ENCODE measurements at places on chromosomes 6 and 20. TPM values are rescaled to one million over a fixed set of nuclear protein-coding genes. Genes with fewer than 3 reads are reported as not detected.

DNA sequence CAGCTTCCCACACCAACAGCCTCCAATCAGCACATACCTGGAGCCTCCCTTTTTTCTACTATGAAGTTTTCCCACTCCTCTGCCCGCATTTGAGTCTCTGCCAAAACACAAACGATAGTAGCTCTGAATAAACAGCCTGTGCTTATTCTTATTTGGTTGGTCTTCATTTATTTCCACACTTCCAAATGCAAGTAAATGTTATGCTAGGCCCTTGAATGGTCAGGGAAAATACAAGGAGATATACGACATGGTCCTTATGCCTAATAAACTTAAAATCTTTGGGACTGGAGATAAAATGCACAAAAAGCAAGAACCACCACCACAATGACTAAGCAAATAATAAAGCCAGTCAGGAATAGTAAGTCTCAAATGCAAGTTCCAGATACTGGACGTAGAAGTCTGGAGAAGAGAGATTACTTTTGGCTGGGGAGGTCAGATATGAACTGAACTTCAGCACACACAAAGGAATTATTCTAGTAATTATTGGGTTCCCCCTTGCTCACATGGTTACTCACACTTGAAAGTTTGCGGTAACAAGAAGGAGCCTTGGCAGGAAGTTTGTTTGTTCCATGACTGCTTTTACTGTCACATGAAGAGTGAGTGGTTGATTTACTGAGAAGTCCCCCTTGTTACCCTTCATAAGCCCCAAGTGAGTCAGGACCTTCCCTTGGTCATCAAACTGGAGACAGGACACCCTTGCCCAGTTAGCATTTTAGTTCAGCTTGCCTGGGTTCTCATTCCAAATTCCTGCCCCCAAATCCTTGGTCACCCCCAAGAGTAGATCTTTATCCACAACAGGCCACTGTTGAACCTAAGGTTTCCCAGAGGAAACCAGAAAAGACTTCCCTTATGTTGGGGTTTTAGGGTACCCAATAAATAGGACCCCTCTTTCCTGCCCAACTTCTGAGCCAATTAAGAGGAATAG lies 511.2 kb upstream of the JARID2 start:
- peaks cover 31% of the 10 kb centered on the region for H3K4me1 ChIP-seq
- H3K27me3 ChIP-seq = no peaks in the 10 kb centered on the region
- H3K36me3 ChIP-seq = no peaks in the 10 kb centered on the region
- H3K4me3 ChIP-seq = no peak overlapping the region
- H3K27ac ChIP-seq = no peak overlapping the region

- no peak overlapping the region for H3K27ac ChIP-seq
- no peaks in the 10 kb centered on the region for H3K4me1 ChIP-seq
- DNase-seq = no peak
Observed at GRCh38 chr6:10163203-10163962, 251.5 kb downstream of the TFAP2A start.

- DNase-seq = no peak
- no peak overlapping the region for H3K27ac ChIP-seq
- peaks cover 51% of the 10 kb centered on the region for H3K4me1 ChIP-seq
- H3K4me3 ChIP-seq = peak overlapping the region; percentile 12
Observed at GRCh38 chr6:136761227-136761922, 30.9 kb downstream of the MAP3K5 start.

GRCh38 chr6:163254341-163254835 lies 160.1 kb upstream of the QKI start:
- no peaks in the 10 kb centered on the region for H3K4me1 ChIP-seq
- H3K36me3 ChIP-seq = no peaks in the 10 kb centered on the region
- no peak overlapping the region for H3K27ac ChIP-seq
- no peaks in the 10 kb centered on the region for H3K27me3 ChIP-seq

- no peak overlapping the region for H3K27ac ChIP-seq
- no peak for DNase-seq
- H3K27me3 ChIP-seq = no peaks in the 10 kb centered on the region
- no peak overlapping the region for H3K4me3 ChIP-seq
Observed at GRCh38 chr6:98924647-98925046, 23.1 kb downstream of the FBXL4 start.

- no peaks in the 10 kb centered on the region for H3K27me3 ChIP-seq
- H3K4me1 ChIP-seq = peaks cover 26% of the 10 kb centered on the region
- H3K27ac ChIP-seq = peak overlapping the region; percentile 95
- H3K4me3 ChIP-seq = peak overlapping the region; percentile 73
- H3K36me3 ChIP-seq = peaks cover 5% of the 10 kb centered on the region
Observed at GRCh38 chr6:149316740-149317643, 520 bp upstream of the TAB2 start.

- no peak overlapping the region for H3K27ac ChIP-seq
- H3K4me1 ChIP-seq = no peaks in the 10 kb centered on the region
- no peaks in the 10 kb centered on the region for H3K27me3 ChIP-seq
- no peak overlapping the region for H3K4me3 ChIP-seq
Observed at GRCh38 chr20:50246367-50247195, 56.0 kb downstream of the CEBPB start.

GRCh38 chr6:37134396-37135191 lies 35.4 kb upstream of the PIM1 start:
- no peaks in the 10 kb centered on the region for H3K36me3 ChIP-seq
- H3K27me3 ChIP-seq = no peaks in the 10 kb centered on the region
- no peak for DNase-seq

- peaks cover 52% of the 10 kb centered on the region for H3K36me3 ChIP-seq
- H3K27ac ChIP-seq = no peak overlapping the region
- no peak overlapping the region for H3K4me3 ChIP-seq
- no peak for DNase-seq
- H3K27me3 ChIP-seq = no peaks in the 10 kb centered on the region
Observed at GRCh38 chr20:58985656-58986055, 4.6 kb downstream of the NELFCD start.

- H3K4me1 ChIP-seq = no peaks in the 10 kb centered on the region
- H3K4me3 ChIP-seq = no peak overlapping the region
- DNase-seq = no peak
- H3K36me3 ChIP-seq = no peaks in the 10 kb centered on the region
- no peak overlapping the region for H3K27ac ChIP-seq
Observed at GRCh38 chr6:109922851-109923250, 55.3 kb upstream of the GPR6 start.

DNA sequence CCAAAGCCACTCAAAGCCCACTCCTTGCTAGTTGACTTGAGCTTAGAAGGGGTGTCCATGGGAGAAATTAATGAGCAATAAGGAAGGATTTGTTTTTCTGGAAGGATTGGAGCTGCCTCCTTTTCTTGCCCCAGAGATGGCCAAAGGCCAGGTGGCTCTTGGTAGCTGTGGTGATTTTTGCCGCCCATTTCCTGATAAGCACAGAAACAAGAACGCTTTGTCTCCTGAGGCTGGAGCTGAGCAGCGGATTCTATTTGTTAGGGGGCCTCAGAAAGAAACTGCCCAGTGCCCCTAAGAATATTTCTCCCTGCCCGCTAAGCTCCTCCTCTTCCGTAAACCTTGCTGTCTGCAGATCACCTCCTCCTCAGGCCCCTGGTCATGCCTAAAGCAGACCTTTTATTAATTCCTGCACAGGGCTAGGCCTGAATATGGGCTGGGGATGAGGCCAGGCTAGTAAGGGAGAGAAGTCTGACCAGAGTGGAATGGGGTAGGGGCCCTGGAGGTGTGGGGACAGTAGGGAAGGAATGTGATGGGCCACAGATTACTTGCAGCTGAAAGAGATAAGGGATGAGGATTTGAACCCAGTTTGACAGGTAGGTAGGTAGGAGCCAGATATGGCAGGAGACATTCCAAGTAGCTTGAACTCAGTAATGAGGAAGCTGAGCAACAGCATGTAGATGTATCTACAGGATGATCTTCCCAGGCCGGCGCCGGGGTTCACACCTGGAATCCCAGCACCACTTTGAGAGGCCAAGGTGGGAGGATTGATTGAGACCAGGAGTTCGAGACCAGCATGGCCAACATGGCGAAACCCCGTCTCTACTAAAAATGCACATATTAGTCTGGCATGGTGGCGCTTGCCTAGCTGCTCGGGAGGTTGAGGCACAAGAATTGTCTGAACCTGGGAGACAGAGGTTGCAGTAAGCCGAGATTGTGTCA lies 71.2 kb upstream of the NAA20 start:
- H3K36me3 ChIP-seq = no peaks in the 10 kb centered on the region
- H3K27ac ChIP-seq = no peak overlapping the region

- no peak overlapping the region for H3K4me3 ChIP-seq
- no peak overlapping the region for H3K27ac ChIP-seq
- no peaks in the 10 kb centered on the region for H3K4me1 ChIP-seq
- no peaks in the 10 kb centered on the region for H3K36me3 ChIP-seq
Observed at GRCh38 chr20:18852318-18852717, 38.7 kb downstream of the SCP2D1 start.

DNA sequence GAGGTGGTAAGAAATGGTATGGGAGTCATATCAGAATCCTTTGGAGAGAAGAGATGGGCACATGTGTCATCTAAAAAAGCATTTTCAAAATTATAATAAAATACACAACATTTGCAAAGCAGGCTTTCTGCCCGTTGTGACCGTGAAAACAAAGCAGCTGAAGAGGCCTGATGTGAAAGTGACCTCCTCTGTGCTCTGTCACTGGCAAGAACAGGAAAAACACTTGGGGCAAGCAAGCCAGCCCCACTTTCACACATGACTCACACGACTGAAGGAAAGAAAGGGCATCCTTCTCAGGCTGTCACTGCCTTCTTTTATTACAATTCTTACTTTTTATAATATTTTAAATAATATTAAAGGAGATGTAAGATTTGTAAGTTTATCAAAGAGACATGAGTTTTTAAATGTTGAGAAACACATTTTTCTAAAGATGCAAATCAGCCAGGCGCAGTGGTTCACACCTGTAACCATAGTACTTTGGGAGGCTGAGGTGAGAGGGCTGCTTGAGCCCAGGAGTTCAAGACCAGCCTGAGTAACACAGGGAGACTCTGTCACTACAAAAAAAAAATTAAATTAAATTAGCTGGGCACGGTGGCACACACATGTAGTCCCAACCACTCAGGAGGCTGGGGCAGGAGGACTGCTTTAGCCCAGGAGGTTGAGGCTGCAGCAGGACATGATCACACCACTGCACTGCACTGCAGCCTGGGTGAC lies 143.7 kb downstream of the BTBD9 start:
- H3K36me3 ChIP-seq = no peaks in the 10 kb centered on the region
- H3K4me1 ChIP-seq = no peaks in the 10 kb centered on the region
- no peak overlapping the region for H3K27ac ChIP-seq
- no peaks in the 10 kb centered on the region for H3K27me3 ChIP-seq
- DNase-seq = no peak

DNA sequence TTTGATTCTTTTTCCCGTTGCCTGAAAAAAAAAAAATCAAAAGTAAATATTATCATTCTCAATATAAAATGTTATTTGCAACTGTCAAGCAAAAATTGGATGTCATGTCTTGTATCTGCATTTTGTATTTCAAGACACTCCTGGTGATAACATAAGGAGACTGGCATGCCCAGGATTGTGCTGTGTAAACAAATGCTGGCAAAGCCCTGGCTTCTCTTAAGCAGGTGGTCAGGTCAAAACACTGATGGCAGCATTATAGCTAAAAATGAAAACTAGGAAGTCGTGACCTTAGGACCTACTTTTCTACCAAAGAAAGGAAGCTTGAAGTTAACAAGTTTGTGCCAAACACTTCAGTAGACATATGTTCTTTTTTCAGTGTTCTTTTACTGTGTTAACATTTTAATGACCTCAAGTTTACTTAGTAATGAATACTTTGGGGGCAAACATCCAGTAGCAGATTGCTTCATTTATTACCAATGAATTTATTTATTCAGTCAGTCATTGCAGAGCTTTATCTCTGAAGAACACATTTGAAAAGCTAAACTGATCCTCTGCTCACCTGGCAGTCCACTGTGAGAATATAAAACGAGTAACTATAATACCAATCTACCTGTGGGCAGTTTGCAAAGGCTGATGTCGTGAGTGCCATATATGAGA lies 243.1 kb upstream of the FLRT3 start:
- no peaks in the 10 kb centered on the region for H3K36me3 ChIP-seq
- no peak for DNase-seq
- H3K4me1 ChIP-seq = no peaks in the 10 kb centered on the region
- no peak overlapping the region for H3K27ac ChIP-seq

DNA sequence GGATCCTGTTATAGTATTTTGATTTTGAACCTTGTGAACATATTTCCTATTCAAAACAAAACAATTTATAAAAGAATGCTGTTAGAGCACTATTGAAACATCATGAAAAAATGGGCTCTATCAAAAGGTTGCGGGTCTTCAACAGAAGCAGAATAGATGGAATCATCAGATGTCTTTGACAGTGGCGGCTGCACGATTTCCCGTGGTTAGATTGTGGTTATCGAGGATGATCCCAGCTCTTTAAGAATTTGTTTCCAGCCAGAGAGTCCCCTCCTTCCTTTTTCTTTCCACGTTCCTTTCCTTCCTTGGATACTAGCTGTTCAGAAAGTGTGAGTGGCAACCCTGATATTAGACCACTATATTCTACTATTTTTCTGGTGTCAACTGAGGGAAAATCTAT lies 163.4 kb downstream of the FARS2 start:
- no peaks in the 10 kb centered on the region for H3K36me3 ChIP-seq
- DNase-seq = no peak
- no peak overlapping the region for H3K4me3 ChIP-seq
- no peaks in the 10 kb centered on the region for H3K4me1 ChIP-seq
- H3K27ac ChIP-seq = no peak overlapping the region

- DNase-seq = no peak
- no peak overlapping the region for H3K27ac ChIP-seq
- no peaks in the 10 kb centered on the region for H3K4me1 ChIP-seq
- H3K27me3 ChIP-seq = no peaks in the 10 kb centered on the region
- no peaks in the 10 kb centered on the region for H3K36me3 ChIP-seq
Observed at GRCh38 chr6:132612449-132613108, 11.5 kb downstream of the TAAR2 start.

DNA sequence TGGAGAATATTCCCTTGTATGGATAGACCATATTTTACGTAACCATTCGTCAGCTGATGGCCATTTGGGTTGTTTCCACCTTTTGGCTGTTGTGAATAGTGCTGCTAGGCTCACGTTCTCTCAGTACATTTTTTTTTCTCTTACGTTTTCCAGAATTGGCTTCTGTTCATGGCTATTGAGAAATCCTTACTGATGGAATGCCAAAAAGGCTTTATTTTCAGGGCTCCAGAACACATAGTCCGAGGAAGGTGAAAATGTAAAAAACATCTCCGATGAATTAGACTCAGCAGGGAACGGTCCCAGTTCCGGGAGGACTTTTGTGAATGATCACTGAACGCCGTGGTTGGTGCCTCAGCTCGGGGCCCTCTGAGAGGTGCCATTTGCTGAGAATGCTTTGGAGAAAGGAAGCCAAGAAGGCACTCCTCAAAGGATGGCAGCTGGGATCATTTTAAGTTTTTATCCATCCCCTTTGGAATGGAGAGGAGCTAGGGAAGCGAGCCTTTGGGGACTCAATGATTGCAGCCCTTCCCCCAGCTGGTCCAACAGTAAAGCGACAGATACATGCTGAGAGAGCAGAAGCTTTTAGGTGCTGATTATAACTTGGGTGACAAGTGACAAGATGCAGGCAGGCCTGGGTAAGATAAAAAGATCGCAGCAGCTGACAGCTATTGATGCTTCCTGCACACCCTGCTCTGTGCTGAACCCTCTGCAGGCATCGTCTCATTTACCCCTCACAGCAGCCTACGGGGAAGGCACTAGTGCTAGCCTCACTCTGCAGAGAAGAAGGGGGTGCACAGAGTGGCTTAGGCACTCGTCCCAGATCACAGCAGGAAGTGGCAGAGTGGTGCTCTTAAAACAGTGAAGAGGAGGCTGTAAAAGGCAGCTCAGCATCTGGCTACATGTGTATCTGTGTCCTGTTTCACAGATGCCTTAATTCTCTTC lies 133.4 kb upstream of the KCNG1 start:
- no peak for DNase-seq
- no peak overlapping the region for H3K27ac ChIP-seq
- no peaks in the 10 kb centered on the region for H3K4me1 ChIP-seq

Gene PLA2G7
- polyA plus RNA-seq = not detected

Gene FOXC1
- polyA plus RNA-seq = not detected

Gene TSBP1
- polyA plus RNA-seq = not detected

Gene CDH26
- polyA plus RNA-seq = 0.09 TPM

Gene SLC16A10
- polyA plus RNA-seq = 10.6 TPM

Gene OPRM1
- not detected for polyA plus RNA-seq

Gene HELZ2
- 5.8 TPM for polyA plus RNA-seq
